BJ (cell line): ENCODE measurements at places on chromosomes 1 and 21.

- DNase-seq, result no peak
Observed at GRCh38 chr1:158434741-158435140, 8.7 kb upstream of the OR10K2 start.

GRCh38 chr1:24443241-24443656, 27.6 kb downstream of the NIPAL3 start:
- DNase-seq, result no peak

GRCh38 chr1:52306227-52307006, 59.6 kb downstream of the CC2D1B start:
- DNase-seq, result no peak

DNA sequence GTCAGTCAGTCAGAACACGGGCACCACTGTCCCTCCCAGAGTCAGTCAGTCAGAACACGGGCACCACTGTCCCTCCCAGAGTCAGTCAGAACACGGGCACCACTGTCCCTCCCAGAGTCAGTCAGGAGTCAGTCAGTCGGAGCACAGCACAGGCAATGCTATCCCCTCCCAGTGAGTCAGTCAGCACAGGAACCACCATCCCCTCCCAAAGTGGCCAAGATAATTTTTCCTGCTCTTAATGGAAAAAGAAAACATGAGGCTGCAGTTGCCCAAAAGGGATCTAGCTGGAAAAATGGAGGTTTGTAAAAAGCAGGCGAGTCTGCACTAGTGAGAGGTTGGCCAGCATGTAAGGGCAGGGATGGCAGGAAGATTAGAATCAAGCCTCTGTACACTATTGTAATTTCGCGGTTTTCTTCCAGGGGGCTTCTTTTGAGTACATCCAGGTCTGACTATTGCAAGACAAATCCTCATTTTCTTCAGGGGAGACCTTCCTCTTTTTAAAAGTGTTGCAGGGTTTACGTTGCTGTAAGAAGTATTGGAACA, 213.8 kb downstream of the SIPA1L2 start:
- DNase-seq, result no peak

DNA sequence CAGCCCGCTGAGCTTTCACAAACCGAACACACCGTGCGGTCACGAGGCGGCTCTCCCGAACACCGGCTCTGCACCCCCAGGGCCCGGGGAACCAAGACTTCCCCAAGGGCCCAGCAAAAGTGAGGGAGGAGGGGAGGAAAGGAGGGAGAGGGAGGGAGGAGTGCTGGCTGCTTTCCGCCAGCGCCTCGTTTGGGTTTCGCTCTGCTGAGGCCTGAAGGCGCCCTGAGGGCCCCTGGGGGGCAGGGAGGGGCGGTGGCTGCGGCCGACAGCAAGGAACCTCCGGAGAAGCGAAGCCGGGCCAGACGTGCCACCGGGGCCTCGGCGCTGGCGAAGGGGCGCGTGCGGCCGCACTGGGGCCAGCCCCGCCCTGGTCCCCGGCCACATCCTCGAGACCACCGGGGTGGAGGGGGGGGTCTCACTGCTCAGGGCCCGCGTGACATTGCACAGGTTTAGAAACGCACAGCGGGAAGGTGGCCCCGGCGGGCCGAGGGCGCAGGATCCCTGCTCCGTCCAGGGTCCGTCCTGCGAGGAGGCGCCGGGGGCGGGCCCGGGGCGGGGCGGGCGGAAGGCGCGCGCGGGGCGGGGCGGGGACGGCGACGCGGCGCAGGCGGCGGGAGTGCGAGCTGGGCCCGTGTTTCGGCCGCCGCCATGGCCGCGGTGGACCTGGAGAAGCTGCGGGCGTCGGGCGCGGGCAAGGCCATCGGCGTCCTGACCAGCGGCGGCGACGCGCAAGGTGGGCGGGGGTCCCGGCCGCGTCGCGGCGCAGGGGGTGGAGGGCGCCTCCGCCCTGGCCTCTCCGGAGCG, at the start of gene PFKL:
PFKL (plus strand) TSS at position 596 of the 804 bp plus-strand sequence; CDS start at position 649, 53 bp downstream.
- no peak for DNase-seq

DNA sequence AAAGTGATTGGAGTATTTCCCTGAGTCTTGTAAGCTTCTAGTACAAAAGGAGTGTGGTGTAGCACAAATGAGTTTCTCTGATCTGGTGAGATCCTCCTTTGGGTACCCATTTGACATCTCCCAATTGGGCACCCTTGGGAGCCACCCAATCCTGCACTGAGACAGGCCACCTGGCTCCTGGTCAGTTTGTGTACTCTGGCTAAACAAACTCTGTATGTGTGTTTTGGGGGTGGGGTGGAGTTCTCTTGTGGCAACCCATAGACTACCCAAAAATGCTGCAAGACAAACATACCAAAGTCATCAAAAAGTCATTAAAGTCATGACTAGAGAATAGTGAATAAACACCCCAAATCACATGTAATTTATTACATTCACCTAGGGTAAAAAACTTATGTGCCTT, 8.4 kb upstream of the HIVEP3 start:
- DNase-seq, result no peak

DNA sequence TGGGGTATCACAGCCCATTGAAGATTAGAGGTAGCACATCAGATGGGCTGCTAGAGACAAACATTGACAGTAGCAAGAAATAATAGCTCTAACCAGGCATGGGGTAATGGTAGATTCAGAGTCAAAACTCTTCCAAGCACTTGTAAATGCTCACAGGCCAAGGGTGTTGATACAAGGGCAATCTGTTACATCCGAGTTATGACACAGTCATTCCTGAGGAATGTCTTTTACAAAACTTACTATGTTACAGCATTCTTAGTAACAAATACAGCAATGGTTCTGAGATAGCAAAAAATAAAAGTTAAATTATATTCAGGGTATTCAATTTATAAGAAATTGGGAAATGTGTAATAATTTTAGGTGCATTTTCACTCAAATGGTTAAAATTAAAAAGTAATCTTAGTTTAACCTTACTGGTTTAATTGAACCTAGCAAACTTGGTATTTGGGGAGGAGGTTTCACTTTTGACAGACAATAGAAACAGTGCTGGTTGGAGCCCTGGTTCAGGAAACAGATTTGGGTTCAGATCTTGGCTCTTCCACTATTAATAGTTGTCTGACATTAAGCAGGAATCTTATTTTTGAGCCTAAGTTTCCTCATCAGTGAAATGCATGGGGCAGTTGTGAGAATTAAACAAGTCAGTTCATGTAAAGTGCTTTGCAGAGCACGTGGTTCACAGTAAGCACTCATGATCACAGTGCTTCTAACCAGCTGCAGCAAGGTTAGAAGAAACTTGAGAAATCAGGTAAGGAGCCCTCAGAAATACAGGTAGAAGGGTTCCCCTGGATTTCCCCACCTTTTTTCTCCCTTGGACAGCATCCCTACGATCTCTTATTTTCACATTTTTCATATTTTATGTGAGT, 4.4 kb downstream of the ST3GAL3 start:
- peak; percentile 39 for DNase-seq

DNA sequence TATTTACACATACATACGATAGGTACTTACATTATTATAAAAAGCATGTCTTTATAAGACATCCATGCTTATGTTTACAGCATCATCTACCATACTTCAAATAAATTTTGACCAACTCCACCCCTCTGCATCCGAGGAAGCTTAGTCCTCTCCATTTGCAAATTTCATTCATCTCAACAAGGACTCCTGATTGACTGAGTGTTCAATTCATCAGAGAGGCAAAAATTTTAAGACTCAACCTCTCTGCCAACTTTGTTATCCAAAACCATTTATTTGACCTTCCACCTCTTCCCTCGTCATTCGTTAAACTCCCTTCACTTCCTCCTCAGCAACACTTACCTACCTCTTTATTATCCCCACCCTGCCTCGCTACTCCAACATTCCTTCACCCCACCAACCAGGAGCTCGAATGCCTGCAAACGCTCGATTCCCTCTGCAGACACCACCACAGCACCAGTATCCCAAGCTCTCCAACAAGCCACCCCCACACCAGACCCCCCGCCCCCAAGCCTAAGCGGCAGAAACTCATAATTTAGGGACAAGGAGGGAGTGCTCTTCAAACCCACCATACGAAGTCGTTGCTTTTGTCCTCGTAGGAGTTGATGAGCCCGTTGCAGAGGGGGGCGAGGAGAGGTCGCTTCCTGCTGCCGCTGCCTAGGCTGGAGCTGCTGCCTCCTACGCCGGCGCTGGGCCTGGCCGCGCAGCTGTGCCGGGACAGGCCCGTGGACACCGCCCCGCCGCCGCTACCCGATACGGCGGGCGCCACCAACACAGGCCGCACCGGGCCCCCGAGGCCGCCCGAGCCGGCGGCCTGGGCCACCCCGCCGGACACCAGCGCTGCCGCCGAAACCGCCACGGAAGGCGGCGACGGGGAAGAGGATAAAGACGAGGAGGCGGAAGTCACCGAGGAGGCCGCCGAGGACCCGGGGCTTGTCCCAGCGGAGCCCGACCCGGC, 803 bp downstream of the COP1 start:
- DNase-seq, result no peak

DNA sequence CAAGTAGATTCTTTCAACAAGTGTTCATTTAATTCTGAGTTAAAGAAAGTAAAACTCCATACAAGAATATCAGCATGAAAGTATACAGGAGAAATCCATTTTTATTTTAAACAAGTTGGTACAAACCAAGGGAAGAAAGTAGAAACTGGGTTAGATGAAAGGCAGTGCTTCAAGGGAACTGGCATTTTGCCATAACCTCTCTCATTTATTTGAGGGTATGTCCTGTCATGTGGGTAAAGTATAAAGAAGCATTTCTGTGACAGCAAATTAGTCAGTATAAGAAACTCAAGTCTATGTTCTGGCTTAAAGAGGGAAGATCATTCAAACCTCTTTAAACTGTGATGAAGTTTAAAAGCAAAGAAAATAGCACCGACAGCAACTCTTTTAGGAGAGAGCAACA, 32.0 kb downstream of the OLFM3 start:
- no peak for DNase-seq

DNA sequence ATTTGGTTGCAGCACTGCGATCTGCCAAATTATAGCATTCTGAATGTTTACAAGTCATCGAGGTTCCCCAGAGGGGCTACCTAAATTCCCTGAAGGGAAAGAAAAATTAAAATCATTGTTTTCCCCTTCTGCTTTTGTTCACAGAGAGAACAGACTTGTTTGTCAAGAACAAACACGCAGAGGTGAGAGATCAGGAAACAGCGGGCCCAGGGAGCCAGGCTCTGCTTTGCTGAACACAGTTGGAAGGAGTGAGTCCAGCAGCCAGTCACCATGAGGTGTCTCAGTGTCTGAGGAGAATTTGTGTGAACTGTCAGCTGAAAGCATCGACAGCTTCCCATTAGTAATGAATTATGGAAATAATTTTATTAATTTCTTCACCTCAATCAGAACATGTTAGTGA, 52.5 kb downstream of the RWDD3 start:
- DNase-seq, result no peak

DNA sequence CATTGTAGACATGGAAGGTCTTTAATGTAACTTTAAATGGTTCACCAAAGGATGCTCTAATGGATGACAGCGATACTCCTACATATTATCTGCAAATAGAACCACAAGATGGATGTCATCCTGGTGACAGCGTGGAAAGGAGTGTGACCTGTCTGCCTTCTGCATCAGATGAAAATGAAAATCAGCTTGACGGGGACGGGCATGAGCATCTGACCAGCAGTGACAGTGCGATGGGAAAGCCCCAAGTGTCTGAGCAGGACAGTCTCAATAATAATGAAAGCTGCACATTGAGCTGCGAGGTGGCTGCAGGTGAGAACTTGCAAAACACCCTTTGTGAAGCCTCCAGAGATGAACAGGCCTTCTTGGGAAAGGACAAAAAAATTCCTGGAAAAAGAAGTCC, 25.2 kb downstream of the CNST start:
- no peak for DNase-seq

GRCh38 chr1:158203693-158204457, 23.2 kb downstream of the CD1D start:
- DNase-seq, result no peak

DNA sequence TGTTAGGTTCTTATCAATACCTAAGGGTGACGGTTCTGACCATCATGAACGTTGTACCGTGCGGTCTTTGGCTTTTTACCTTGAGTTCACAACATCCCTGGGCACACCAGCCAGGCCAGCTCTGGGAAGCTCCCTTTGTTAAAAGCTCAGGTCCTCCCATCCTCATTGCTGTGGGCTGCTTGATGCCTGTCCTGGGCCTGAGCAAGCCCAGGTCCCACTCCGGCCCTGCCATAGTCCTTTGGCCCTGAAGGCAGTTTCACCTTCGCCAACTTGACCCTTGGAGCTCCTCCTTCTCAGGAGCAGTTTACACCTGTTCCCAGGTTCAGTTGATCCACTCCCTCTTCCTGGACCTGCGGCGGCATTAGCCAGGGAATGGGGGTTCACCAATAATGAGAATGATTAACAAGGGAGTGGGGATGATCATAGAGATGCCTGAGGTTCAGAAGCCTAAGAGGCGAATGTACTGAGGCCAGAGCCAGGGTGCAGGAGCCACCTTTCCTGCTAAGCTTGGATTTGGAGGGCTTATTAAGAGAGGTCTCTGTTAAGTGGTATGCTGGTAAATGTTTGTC, 40.2 kb downstream of the DHCR24 start:
- no peak for DNase-seq

- DNase-seq, result no peak
Observed at GRCh38 chr1:185042737-185043136, 2.6 kb upstream of the RNF2 start.

GRCh38 chr1:152546704-152547103, 19.9 kb downstream of the LCE3E start:
- DNase-seq, result no peak

DNA sequence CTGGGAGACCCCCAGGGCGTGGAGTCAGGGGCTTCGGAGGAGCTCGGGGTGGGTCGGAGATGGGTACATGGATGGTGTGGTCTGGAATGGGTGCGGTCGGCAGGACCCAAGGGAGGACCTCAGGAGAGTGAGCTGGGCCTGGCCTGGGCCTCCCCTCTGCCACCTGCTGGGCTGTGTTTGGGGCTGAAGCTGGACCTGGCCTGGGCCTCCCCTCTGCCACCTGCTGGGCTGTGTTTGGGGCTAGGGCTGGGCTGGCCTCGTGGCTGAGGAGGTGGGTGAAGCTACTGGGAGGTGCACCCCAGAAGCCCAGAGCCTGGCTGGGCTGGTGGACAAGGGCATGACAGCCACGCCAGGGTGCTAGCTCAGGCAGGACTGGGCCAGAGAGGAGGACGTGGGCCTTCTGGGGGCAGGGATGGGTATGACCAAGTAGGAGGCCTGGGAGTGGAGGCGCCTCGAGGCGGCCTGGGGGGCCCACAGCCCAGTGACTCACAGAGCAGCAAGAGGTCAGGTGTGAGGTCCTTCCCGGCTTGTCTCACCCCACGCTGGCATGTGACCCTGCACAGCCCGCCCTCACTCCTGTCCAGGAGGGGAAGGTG, 14.5 kb downstream of the SAMD11 start:
- no peak for DNase-seq

- DNase-seq, result no peak
Observed at GRCh38 chr1:4085546-4085945, 185.5 kb upstream of the C1orf174 start.
